ENCODE measurements at places on chromosomes 13 and 19.

- no peak for DNase-seq
These were observed at the start of gene SLC15A1 for GRCh38 chr13:98752467-98753290. SLC15A1 (minus strand) TSS chr13:98752672; CDS start chr13:98752598, 74 bp downstream.

DNA sequence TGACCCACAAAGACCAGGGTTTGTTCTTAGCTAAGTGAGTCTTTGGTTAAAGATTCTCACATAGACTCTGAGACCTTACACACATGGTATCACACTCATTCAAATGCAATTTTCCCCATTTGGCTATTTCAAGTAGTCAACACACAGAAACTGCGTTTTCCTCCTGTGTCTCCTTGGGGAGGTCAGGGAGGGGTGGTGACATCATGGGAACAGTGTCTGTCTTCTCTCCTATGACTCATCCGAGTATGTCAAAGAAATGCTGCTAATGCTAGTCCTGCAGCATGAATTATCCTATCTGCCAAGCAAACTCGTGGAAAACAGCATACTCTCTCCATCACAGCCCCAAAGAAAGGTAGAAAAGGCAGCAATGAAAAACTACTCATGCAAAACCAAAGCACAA lies 100.2 kb downstream of the ENOX1 start:
- no peak for DNase-seq

DNA sequence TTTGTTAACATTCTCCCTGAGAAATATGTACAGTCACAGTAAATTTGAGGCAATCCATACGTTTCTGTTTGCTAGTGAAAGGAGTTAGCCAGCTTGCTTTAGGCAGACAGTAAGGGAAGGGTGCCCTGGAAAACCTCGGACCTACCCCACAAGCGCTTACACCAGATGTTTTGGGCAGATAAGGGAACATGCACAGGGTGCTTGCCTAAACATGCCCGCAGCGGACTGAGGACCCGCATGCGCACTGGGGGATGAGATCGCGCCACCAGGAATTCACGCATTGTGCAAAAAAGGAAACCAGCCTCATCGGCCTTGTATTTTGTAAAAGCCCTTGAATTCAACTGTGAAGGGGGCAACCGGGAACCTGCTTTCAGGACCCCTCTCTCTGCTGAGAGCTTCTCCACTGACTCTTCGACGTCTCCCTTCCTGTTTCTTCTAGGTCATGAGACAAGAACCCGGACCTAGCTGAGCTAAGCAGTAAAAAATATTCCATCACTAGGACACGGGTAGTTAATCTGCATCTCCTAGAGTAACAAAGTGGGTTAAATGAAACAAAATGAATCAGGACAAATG lies 1399.2 kb upstream of the ATXN8OS start:
- DNase-seq: no peak

- DNase-seq: no peak
These were observed 767.4 kb downstream of the SLITRK6 start for GRCh38 chr13:85031771-85032170.

DNA sequence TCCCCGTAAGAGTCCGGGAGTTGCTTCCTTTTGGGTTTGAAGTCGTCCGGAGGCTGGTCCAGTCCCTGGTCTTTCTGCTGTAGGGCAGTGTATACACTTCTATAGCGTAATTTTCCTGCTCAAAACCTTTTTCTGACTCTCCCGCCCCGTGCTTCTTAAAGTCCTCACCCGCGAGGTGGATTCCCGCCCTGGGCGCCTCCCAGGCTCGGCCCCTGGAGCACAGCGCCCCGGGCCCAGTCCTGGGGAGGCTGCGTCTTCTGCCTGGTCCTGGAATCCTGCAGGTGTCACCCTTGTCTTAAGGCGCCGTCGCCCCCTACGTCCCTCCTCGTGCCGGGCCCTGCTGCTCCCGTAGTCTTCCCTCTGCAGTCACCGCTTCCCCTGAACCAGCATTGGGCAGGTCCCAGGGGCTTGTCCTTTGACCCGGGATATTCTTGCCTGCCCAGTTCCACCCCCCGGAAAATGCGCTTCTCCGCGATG lies 34.4 kb upstream of the ZNF808 start:
- no peak for DNase-seq

DNA sequence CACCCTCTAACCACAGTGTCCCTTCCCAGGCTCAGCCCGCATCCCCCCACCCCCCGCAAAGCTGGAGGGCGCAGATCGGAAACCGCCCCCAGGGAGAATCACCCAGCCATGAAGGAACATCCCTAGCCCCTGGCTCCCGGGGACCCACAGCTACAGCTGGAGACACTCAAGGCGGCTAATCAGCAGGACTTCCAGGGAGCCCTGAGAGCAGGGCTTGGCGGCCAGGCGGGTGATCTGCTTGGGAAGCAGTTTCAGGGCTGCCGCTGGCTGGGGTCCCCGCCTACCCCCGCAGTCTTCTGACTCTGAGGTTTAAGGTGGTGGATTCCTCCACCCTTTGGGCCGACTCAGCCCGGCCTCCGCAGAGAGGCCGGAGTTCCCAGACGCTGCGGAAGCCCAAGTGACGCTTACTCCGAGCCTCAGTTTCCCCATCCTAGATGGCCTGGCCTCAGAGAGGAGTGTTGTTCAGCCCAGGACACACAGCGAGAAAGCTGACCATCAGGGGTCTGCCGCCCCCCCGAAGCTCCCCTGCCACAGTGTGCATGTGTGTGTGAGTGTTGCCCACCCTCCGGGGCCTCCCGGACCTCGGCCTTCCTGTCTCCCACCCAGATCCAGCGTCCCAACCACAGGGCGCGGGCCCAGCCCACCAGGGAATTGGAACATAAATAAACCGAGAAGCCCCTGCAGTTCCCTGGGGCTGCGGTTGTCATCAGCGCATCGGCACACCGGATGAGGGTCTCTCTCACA lies 9.8 kb downstream of the FUT6 start:
- no peak for DNase-seq

DNA sequence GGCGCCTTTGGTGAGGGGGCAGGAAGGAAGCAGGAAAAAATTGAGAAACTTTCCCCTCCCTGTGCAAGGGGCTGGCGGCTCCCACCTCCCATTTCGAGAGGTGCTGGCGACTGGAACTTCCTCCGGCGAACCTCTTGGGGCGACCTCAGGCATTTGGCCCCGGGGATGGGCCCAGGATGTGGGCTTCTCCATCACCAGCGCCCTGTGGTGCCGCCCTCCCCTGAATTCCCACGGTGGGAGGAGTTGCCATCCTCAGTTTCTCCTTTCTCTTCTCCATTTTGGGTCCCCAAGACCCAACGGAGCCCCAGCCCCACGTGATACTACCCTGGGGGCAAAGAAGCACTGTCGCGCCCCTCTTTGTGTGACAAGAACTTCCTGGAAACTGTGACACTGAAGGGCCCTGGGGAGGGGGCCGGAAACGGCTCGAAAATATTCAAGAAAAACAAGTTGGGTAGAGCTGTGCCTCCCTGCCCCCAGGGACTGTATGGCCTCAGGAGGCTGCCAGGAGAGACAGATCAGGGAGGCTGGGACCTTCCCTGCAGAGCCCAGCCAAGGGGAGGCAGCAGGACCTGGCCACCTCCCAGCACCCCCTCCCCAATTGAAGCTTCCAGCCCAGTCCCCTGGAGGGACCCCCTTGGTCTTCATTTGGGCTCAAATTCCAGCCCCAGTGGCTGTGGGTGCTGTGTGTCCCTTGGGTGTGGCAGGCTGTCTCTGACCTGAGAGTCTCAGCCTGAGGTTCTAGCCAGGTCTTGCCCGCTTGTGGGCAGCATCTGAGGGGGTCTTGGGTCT lies 16.2 kb upstream of the AP1M2 start:
- DNase-seq: peak; percentile 87

DNA sequence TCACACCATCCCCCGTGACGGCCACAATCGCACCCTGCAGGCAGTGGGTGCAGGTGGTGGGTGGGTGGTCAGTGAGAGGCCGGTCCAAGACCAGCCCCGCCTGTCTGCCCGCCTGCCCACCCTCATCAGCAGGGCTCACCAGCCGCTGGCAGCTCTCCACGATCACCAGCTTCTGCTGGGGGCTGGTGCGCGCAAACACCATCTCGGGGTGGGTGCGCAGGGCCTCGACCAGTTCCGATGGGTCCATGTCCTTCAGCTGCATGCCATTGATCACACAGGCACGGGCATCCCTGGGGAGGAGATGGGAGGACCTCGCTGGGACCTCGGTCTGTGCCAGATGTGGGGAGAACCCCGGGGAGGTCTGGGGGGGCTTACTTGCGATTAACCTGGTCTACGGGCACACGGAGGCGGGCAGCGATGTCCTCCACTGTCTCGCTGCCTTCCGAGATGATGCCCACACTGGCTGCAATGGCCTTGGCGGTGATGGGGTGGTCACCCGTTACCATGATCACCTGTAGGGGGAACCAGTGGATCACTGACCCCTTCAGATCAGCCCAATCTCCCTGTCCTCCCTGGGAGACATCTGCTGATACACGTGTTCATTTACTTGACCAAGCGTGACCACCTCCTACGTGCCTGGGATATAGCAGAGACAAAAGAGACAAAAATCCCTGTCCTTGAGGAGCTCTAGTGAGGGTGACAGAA lies 8.0 kb downstream of the ATP4A start:
- DNase-seq: no peak

GRCh38 chr19:58551577-58552471 lies 3.1 kb downstream of the CHMP2A start:
- DNase-seq: no peak

DNA sequence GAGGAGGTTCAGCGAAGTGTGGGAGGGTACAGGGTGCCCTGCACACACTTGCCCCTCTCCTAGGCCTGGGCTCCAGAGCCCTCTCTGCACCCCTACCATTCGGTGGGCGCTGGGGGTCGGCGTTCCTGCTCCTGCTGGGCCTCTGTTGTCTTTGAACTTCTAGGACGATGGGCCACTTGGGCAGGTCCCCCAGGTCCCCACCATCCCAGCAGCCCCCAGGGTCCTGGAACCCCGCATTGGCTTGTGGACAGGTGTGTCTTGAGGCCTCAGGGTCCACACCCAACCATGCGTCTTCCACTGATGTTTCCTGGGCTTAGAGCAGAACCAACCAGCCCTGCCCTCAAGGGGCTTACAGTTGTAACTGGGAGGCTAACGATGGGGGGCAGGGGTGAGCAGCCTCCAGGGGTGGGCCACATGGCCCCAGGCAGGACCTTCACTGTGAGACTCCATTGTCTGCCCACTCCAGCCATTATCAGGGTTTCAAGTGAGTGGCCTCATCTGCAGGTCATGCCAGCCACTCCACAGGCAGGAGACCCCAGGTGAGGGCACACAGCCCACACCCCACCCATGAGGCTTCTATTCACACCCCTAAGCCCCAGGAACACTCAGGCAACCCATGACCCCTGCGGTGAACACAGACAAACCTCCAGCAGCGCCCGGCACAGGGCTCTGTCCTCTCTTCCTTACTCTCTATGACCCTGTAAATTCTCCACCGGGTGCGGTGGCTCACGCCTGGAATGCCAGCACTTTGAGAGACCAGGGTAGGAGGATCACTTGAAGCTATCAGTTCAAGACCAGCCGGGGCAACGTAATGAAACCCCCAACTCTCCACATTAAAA lies 2.0 kb upstream of the KLF16 start:
- DNase-seq: no peak
